Kidney tubule cell (primary cell): ENCODE measurements at places on chromosomes 6 and 20.

GRCh38 chr6:101114703-101115102 is 233.6 kb upstream of the ASCC3 start:
- peak; percentile 39 for DNase-seq

GRCh38 chr20:41951615-41952014 is 333.4 kb upstream of the CHD6 start:
- DNase-seq, result no peak

DNA sequence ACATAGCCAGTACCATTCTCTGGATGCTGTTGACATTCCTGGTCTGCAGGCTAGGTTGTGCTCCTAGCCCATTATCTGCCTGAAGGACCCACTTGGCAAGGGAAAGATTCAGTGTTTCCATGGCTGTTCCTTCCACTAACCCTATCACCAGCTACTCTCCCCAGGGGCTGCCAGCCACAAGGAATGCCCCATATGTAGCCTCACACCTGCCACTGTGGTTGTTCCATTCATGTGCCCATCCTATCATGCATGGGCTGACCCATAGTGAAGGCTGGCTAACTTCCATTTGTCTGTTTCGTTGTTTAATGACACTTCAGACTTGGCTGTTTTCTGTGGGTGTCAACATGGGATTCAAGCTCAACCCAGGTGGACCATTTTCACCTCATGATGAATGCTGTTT is 25.6 kb upstream of the HLA-A start:
- DNase-seq, result no peak

GRCh38 chr20:50280851-50281655 is 90.4 kb downstream of the CEBPB start:
- DNase-seq, result peak; percentile 25

DNA sequence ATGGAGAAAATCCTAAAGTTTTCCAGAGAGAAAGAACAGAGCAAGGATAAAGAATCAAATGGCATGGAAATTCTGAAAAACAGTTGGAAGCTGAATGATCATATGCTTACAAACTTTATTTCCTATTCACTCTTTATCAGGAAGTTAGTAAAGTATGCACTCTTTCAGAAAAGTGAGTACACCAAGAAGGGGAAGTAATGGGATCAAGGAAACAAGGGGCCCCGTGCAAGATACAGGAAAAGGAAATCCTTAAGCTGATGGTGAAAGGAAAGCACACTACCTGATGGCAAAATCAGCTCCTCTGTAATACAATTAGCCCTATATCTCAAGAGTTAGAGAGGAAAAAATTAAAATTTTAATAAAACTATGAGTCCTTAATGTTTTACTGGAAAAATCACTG is 14.0 kb downstream of the CALHM6 start:
- no peak for DNase-seq

DNA sequence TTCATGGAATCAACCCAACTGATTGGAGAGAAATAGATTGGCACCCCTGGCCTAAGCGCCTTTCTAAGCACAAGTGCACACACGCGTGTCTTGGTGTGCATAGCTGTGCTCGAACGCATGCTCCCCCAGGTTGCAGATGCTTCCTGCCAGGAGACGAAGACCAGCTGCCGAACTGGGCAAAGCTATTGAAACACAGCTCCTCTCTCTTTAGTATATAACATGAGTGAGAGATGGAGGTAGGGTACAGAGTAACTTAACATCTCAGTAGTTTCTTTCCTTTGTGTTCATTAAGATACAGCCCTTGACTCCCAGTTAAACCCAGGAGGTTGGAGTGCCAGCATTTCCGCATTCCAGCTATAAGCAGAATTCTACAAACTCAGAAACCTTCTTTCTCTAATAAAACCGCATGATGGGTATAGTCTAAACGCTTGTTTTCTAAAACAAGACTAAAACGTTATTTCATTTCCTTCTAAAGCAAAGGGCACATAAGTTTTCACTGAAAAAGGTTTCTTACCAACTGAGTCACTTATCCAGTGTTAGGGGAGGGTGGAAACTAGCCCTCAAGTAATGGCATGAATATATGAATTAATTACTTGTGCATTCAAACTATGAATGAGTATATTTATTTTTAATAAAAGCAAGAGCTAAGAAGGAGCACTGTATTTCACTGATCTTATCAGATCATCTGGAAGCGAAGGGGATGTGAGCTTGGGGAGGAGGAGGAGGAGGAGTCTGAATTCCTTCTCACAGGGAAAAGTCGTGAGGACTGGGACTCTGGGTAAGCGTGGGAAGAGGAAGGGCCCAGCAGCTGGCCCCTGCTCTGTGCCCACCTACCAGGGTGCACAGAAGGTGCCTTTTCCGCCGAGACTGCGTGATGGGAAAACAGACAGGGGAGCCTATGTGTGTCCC is 179.2 kb downstream of the TMEM242 start:
- no peak for DNase-seq

- DNase-seq, result no peak
Observed at GRCh38 chr20:37896932-37897548, 5.9 kb upstream of the VSTM2L start.

- DNase-seq, result peak; percentile 88
Observed at GRCh38 chr20:16419138-16419715, 154.0 kb downstream of the KIF16B start.

DNA sequence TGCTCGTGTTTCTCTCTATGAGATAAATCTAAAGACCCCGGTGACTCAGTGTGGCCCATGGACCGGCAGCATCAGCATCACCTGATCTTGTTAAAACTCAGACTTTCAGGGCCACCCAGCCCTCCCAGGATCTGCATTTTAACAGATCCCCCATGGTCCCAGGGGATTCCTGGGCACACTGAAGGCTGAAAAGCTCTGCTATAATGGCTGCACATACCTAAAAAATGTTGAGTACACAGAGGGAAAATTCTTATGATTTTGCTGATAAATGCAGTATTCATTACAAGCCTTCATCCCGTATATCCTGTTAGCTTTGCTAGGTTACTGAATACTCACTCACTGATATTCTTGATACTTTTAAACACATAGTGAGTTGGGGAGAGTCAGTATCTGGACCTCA is 200.5 kb downstream of the MYLK4 start:
- no peak for DNase-seq

DNA sequence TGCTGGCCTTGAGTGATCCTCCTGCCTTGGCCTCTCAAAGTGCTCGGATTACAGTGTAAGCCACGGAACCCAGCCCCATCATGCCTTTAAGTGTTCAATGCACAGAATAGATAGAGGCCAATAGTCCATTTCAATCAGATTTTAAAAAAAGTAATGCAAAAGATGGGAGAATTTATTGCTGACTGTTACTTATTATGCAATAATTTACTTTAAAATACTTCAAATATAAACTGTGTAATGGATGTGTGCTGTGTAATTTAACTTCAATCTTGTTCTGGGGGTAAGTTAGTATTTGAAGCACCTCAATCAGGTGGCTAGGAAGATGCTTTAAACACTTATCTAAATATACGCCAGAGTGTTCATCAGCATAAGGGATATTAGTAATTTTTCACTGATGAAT is 51.7 kb upstream of the BCLAF1 start:
- no peak for DNase-seq

GRCh38 chr6:161429921-161430490 is 156.1 kb upstream of the AGPAT4 start:
- DNase-seq, result no peak

GRCh38 chr6:27288136-27289044 is 23.7 kb downstream of the POM121L2 start:
- DNase-seq, result peak; percentile 29

DNA sequence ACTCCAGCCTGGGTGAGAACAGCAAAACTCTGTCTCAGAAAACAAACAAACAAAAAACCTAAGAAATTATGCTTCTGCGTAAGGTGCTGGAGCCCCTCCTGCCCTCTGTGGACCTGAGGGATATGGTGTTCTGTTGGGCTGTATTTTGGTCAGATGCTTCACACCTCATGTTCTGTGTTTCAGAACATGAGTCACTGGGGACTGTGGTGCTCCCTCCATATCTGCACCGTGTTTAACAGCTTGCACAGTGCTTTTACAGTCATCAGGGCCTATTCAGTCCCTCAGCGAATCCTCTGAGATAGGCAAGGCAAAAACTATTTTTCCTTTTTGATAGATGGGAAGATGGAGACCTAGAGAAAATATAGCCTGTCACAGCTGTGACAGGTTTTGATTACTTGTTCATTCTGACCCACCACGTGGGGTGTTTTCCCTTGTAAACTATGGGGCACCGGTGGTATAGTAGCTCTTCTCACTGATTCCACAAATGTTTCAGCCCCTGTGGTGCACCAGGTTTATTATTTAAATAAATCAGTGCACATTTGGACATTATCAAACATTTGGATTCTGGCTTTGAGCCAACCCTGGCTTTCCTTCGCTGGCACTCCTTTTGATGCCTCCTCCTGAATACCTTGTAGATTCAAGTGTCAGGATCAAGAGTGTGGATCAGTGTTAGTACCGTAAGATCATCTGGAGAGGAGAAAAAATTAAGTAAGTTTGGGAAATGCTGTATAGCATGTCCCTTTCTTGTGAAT is 9.6 kb downstream of the TTPAL start:
- DNase-seq, result no peak

GRCh38 chr6:125597411-125598253 is 151.8 kb upstream of the HEY2 start:
- peak; percentile 58 for DNase-seq

DNA sequence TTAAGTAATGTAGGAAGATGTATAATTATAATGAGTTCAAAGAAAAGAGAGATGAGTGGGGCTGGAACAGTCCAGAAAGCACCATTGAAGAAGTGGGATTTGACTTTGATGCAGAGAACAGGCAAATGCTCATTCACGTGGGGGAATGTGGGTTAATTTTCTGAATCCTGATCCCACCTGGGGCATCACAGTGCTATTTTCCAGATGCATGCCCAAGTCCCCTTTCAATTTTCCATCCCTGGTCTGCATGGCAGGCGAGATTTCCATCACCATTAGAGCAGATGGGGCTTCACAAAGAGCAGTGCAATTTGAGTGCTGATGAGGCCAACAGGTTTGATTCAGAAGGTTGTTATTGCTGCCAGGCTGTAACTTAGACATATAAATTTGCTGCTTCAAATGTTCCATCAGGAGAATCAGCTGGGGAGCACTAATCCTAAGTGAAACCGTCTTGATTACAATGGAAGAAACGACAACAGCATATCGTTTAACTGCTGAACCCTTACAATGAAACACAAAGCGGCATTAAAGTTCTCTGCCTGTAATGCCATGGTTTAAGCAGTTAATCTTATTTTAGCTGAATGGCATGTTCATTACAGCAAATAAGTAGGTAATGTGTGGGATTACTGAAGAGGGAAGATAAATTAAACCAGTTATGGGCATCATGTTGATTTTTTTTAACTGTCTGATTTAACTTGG is 45.2 kb downstream of the OSTM1 start:
- no peak for DNase-seq

DNA sequence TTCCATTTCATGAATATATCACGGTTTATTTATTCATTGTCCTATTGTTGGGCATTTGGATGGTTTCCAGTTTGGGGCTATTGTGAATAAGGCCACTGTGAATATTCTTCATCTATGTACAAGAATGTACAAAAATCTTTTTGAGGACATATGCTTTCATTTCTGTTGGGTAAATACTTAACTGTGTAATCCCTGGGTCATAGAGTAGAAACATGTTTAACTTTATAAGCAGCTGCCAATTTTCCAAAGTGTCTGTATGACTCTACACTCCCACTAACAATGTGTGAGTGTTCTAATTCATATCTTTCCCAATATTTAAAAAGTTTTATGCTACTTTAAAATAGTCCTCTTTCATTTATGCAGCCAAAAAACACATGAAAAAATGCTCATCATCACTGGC is 98.6 kb downstream of the UST start:
- no peak for DNase-seq

DNA sequence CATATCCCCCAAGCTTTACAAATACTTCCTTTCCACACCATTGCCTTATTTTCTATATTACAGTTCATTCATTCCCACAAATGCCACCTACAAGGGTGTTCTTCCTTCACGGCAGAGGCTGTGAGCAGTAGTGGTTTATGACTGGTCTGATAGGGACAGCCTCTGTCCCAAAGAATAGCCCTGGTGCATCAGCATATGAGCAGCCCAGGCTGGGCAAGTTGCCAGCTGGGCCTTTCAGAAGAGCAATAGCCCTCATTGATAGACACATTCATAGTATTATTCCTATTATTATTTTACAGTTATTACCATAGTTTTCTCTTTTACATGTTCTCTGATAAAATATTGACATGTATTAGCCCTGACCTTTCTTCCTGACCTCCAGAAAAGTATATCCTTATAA is 149.9 kb downstream of the MMS22L start:
- peak; percentile 5 for DNase-seq

- no peak for DNase-seq
Observed at GRCh38 chr6:20252311-20252710, 40.0 kb upstream of the MBOAT1 start.

DNA sequence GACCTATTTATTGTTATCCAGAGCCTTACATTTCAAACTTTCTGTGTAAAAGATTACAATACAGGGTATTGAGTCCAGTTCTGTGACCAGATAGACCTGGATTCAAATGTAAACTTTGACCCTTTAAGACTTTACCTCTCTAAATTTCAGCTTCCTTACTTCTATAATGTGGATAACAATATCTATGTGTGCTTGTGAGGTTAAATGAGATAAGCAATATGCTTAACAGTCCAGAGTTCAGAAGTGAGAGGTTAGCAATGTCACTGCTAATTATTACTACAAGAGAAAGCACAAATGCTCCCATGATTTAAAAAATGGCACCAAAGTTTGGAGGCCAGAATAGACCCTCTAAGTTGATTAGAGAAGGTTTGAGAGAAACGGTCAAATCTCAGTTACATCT is 27.5 kb downstream of the EPB41L2 start:
- DNase-seq, result no peak

DNA sequence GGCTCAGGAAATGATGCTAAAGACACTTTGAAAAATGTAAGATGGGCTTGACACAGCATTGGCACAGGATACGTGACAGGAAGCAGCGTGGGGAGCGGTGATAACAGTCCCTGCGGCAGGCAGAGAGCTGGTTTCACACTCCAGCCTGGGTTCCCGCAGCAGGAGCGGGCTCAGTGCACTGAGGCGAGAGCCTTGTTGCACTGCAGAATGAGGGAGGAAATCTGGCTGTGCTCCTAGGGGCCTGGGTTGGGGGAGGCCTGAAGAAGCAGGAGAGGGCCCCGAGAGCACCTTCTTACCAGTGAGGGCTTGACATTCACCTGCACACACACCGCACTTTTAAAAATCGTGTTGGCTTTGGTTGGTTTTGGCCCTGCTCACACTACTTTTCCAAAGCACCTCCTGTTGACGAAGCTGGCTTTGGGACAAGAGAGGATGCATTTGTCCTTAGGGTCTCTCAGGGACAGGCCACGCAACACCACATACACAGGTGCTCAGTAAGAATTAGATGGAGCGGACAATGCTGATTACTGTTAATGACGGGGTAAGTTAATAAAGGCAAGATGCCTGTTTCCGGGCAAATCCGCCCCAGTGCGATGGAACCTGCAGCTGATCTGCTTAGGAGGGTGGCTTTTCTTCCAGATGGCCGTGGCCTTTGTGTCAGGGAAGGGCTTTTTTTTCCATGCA is 49.4 kb upstream of the ARMC2 start:
- peak; percentile 33 for DNase-seq

DNA sequence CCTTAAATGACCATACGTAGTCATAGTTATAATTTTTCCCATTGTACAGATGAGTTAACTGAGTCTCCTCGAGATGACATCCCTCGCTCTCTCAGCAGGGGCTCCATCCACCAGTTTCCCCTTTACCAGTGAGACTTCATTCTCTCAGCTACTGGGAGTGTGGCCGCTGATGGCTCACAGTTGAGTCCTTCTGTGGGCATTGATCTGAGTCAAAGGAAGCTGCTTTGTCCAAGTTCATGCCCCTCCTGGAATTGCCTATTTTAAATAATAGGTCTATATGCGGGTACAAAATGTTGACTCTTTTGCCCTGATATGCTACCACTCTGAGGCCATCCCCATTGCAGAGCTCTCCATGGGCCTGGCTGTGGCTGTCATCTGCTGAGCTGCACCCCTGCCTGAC is 14.8 kb upstream of the CST1 start:
- DNase-seq, result no peak
